Stimulated activated CD4-positive, alpha-beta T cell treated with anti-CD3 and anti-CD28 coated beads, Interleukin-1b, Interleukin-23, amount 100 ng/mL, for 48 hours (primary cell): ENCODE measurements at places on chromosomes 12 and 14.

GRCh38 chr12:48105321-48105866, 485 bp downstream of the SENP1 start:
- DNase-seq: no peak

DNA sequence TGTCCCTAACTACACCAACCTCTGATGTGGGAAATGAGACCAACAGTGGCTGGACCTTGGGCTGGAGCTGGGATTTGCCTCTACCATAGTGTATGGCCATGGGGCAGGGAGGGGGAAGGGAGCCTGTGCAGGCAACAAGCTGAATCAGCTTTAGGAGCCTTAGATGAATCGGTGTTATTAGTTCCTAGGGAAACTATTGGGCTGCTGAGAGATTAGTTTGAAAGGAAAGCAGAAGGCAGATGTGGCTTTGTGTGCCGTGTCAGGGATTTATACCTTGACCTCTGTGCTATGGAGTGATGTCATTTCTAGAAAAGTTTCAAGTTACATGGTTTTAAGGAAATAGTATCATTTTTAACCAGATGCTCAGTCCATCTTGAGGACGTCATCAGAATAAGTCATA, 19.5 kb upstream of the GAS2L3 start:
- no peak for DNase-seq

DNA sequence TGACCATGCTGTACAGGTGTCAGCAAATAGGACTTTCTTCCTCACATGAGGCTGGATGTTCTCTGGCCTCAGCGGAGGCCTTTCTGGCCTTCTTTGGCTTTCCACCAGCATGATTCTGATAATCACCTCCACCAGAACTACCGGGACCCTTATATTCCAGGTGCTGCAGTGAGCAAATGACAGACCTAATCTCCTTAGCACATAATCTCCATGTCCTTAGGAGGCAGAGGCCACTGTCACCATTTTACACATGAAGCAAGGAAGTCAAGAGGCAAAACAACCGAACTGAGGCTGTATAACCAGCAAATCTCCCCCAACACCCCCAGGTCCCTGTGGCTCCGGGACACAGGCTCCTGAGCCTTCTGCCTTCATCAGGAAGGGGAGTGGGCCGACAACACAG, 91.2 kb downstream of the ITPK1 start:
- no peak for DNase-seq

DNA sequence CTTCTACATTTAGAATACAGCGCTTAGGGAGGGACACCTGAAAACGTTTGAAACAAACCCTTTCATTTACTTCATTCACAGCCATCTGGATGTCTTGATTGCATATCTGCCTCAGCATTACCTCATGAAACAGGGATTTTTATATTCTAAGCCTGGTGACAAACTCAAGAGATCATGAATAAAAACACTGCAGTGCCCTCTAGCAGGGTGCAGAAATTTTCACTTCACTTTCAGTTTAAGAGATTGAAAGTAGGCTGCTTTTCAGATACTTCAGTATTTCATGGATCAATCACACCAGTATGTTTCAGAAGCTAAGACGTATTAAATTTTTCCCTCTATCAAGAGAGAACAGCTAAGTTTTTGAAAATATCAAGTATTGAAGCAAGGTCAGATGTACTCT, 467.8 kb downstream of the MDGA2 start:
- DNase-seq: no peak

DNA sequence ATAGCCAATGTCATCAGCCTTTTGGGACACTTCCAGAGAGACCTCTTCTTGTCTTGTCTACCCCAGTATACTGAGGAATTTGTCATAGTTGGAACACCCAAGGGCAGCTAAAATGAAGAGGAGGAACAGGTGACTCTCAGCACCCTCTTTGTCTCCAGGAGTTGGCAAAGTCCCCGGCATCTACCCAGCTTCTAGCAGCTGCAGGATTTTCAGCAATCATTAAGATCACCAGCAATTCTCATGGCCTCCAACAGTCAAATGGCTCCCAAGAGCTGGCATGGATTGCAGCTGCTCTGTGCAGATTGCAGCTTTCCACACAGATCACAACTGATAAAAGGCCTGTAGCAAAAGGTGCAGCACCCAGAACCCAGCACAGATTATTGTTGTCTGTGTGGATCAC, 32.9 kb downstream of the RERGL start:
- DNase-seq: no peak

DNA sequence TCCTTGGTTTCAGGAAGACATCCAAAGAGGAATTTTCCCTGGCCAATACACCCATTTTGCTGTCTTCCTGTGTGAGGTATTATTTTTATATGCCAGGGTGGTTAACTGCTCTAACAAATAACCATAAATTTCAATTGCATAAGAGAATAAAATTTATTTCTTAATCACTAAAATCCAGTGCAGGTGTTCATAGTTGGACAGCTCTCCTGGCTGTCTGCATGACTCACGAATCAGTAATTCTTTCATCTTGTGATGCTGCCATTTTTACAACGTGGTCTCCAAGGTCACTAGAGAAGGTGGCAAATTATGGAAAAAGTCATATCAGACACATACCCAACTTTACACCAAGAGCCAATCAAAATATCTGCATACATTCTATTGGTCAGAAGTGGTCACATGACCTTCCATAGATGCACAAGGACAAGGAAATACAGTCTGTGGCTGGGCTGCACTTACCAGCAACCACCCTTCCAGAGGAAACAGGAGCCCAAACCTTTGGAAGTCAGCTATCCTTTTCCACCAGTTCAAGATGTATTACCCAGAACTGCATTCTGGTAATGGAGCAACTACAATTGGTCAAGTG, 193.5 kb upstream of the PLEKHG7 start:
- DNase-seq: no peak

GRCh38 chr14:70177081-70177800, 11.5 kb downstream of the SLC8A3 start:
- DNase-seq: no peak

- no peak for DNase-seq
These were observed 95.9 kb upstream of the PTHLH start for GRCh38 chr12:28068467-28068866.
